Upper lobe of right lung (tissue), 1 donor: ENCODE measurements at places on chromosomes 12 and 14.
A peak's percentile ranks its signal among the peaks of the same experiment; 100 is the strongest.

DNA sequence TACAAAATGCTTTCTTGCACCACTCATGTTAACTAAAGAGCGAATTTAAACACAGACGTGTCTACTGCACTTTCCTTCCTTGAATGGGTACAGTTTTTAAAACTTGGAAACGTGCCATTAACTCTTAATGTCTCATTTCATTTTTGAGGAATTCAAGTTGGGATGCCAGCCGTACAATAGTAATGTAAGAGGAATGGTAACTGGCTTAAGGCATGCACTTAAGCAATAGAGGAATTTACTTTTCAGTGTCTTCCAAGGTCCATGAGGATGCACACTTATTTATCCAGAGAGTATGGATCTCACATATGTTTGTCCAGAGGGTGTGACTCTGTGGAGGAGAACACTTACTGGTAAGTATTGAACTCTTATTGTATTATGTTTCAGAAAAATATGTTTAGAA, 52.9 kb downstream of the PPP4R4 start:
- no peak for DNase-seq

GRCh38 chr12:54370171-54370730, 6.0 kb upstream of the GPR84 start:
- DNase-seq, result peak; percentile 88

DNA sequence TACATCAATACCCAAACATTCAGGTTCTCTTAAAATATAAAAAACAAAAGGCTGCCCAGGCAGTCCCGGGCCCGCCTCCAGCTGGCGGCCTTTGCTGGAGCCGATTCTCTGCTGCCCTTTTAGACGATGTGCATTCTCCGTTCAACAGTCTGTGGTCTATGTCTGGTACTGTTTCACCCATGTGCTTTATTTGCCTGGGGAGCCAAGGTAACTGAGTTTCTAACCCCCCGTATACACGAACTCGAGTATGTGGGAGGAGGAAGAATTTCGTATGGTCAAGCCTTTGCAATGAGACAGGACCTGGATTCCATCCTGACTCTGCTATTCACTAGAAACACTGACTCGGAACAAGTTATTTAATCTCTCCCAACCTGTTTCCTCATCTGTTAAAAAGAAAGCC, 54.1 kb upstream of the GPR68 start:
- DNase-seq, result no peak

DNA sequence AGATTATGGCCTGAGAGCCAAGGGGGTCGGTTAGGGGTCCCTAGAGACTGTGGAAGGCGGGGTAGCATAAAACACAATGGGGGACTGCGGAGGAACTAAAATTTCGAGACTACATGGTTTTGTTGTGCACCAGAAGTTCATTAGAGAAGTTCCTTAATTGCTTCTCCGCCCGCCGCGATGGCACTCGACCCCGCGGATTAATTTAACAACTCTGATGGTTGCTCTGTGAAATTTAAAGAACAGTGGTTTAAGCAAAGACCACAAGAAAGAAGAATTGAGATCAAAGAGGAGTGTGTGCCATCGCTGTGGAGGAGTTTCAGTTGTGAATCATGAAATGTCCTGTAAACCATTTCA, 1.4 kb upstream of the CCDC88C start:
- DNase-seq, result no peak

DNA sequence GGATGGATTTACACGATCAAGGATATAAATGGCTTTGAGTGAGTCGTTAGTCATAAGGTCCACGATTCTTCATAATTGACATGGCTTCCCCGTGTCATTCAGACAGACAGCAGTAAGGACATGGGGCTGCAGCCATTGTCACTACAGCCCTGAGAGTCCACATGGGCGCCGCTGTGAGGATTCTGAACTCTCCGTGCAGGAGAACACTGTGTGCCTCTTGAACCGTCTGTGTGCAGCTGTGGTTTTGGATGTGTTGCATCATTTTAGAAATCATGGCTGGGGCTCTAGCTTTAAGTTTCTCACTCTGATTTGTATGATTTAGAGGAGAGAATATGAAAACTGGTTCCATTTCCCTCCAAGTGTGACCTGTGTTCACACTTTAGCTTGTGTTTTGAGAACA, 47.2 kb downstream of the NPAS3 start:
- DNase-seq, result no peak

DNA sequence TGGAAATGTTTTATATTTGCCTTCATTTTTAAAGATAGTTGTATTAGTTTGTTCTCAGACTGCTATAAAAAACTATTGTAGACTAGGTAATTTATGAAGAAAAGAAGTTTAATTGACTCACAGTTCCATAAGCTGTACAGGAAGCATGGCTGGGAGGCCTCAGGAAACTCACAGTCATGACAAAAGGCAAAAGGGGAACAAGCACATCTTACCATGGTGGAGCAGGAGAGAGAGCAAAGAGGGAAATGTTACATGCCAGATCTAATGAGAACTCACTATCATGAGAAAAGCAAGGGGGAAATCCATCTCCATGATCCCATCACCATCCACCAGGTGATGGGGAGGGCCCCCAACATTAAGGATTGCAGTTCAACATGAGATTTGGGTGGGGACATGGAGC, 35.5 kb upstream of the UNC79 start:
- DNase-seq, result no peak

- DNase-seq, result no peak
Measured at GRCh38 chr14:31043379-31043778, 17.2 kb upstream of the STRN3 start.

DNA sequence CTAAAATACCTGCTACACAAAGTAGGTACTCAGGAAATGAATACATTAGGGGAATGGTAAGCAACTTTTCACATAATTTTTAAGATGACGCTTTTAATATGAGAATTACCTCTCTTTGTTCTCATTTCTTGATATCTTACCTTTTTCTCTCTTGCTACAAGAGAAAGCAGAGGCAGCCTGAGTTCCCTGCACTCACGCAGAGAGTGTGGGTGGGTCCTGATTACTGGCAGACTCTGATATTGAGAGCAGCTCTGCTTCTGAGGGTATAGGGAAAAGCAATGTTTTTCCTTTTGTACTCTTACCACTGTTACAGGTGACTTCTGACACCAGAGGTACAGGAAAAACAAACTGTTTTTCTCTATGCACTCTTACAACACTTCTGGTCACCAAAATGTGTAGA, 420.2 kb upstream of the TMTC1 start:
- no peak for DNase-seq

DNA sequence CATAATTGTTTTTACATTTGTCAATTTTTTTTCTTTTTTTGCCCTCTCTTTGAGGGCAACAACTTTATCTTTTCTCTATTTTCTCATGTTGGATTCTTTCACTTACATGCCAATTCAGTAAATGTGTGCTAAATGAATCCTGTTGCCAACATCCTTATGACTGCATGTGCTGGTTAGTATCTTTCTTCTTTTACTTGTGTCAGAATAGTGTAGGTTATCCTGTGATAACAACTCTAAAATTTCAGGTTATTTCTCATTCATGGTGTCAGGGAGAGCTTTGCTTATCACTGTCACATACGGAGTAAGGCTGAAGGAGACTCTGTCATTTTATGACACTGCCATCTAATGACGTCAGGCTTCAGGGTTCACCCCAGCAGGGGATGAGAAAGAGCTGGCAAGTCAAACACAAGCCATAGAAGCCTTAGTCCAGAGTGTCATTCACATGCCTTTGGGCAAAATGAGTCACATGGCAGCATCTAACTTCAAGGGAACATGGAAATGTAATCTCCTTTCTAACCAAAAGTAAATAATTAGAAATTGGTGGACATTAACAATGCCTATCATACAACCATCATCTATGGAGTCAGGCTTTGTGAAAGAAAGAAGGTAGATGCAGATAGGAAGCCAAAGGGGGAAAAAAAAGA, 242.5 kb upstream of the ATP2B1 start:
- no peak for DNase-seq

DNA sequence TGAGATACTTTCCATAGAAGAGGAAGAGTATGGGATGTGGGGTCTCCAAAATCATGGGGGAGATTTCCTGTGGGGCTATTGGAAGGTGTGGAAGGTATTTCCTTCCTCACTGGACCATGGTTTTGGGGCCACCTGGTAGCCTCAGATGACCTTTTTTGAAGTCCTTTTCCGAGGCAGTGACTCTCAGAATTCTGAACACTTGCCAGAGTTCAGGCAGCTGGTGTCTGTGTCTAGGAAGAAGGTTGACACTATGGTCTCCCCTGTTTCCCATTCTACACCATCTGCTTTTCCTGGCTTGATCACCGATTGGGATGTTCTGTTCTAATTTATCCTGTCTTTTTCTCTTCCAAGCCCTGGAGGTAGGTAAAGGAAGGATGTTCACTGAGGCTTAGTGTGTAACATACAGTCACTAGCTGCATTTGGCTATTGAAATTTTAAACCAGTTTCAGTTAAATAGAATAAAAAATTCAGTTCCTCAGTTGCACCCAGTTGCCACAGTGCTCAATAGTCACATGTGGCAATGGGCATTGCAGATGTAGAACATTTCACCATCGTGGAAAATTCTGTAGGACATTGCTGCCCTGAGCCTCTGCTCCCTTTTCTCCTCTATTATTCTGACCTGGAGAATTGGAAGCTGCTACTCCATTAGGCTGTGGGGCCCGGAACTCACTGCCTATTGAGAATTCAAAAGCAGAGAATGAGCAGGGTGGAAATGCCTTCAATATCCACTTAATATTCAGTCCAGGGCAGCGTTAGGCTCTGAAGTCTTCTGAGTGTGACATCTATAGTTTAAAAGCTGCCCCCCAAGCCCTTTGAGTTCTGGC, 11.0 kb upstream of the PLEKHG3 start:
- DNase-seq, result no peak
